ENCODE measurements at places on chromosomes 4 and X. TPM values are rescaled to one million over a fixed set of nuclear protein-coding genes. Genes with fewer than 3 reads are reported as not detected.

- no peak overlapping the region for H3K4me3 ChIP-seq
- no peaks in the 10 kb centered on the region for H3K4me1 ChIP-seq
- no peaks in the 10 kb centered on the region for H3K27me3 ChIP-seq
- no peak overlapping the region for H3K27ac ChIP-seq
- no peak for DNase-seq
Measured at GRCh38 chr4:24413311-24413784, 171.0 kb downstream of the DHX15 start.

- DNase-seq, result no peak
- H3K27ac ChIP-seq, result no peak overlapping the region
- H3K4me1 ChIP-seq, result no peaks in the 10 kb centered on the region
- no peak overlapping the region for H3K4me3 ChIP-seq
Measured at GRCh38 chrX:20531667-20532066, 265.0 kb upstream of the RPS6KA3 start.

GRCh38 chrX:154815274-154815818 is 10.1 kb upstream of the MPP1 start:
- no peaks in the 10 kb centered on the region for H3K36me3 ChIP-seq
- H3K4me3 ChIP-seq, result no peak overlapping the region
- no peak for DNase-seq
- no peaks in the 10 kb centered on the region for H3K27me3 ChIP-seq
- no peak overlapping the region for H3K27ac ChIP-seq
- no peaks in the 10 kb centered on the region for H3K4me1 ChIP-seq

DNA sequence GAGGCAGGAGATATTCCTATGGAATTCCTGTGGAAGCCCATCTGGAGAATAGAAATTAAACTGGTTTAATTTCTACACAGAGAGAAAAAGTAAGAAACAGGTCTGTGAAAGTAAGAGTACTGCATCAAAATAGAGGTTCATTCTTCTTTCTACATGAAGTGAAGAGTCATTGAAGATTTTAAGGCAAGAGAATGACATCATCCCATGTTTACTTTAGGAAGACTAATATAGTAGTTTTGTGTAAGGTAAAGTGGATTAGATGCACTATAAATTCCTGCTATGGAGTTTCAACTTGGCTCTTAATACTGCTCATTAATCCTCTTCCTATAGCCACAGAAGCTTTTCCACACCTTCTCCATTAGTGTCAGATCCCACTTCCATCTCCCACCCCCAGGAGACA is 47.6 kb downstream of the CNGA1 start:
- no peaks in the 10 kb centered on the region for H3K36me3 ChIP-seq
- no peak overlapping the region for H3K27ac ChIP-seq
- no peak overlapping the region for H3K4me3 ChIP-seq
- H3K27me3 ChIP-seq, result no peaks in the 10 kb centered on the region

- DNase-seq, result no peak
- no peaks in the 10 kb centered on the region for H3K27me3 ChIP-seq
- no peak overlapping the region for H3K27ac ChIP-seq
- H3K4me3 ChIP-seq, result no peak overlapping the region
- no peaks in the 10 kb centered on the region for H3K36me3 ChIP-seq
Measured at GRCh38 chr4:174404677-174405076, 117.6 kb downstream of the HPGD start.

- no peak overlapping the region for H3K4me3 ChIP-seq
- H3K4me1 ChIP-seq, result no peaks in the 10 kb centered on the region
- no peaks in the 10 kb centered on the region for H3K36me3 ChIP-seq
- no peak overlapping the region for H3K27ac ChIP-seq
- no peak for DNase-seq
Measured at GRCh38 chr4:95563638-95564337, 15.0 kb upstream of the UNC5C start.

GRCh38 chr4:174517502-174518445 is 4.5 kb downstream of the HPGD start:
- DNase-seq, result no peak
- no peaks in the 10 kb centered on the region for H3K36me3 ChIP-seq
- peaks cover 18% of the 10 kb centered on the region for H3K4me1 ChIP-seq
- no peaks in the 10 kb centered on the region for H3K27me3 ChIP-seq

DNA sequence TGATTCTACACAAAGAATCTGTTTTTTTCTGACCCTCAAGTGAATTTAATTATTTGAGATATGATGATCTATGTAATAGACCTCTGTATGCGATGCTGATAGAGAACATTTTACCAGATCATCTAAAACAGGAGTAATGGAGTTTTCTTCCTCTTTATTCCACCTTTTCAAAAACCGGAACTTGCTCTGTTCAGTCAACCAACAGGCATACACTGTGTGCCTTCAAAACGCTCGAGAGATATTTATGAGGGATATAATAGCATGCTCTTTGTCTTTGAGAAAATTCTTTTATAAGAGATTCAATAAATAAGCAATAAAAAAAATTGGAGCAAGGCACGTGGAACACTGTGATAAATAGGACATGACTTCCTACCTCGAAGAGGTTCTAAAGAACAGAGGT is 2.0 kb downstream of the NYX start:
- no peak for DNase-seq
- no peaks in the 10 kb centered on the region for H3K4me1 ChIP-seq
- no peaks in the 10 kb centered on the region for H3K27me3 ChIP-seq

DNA sequence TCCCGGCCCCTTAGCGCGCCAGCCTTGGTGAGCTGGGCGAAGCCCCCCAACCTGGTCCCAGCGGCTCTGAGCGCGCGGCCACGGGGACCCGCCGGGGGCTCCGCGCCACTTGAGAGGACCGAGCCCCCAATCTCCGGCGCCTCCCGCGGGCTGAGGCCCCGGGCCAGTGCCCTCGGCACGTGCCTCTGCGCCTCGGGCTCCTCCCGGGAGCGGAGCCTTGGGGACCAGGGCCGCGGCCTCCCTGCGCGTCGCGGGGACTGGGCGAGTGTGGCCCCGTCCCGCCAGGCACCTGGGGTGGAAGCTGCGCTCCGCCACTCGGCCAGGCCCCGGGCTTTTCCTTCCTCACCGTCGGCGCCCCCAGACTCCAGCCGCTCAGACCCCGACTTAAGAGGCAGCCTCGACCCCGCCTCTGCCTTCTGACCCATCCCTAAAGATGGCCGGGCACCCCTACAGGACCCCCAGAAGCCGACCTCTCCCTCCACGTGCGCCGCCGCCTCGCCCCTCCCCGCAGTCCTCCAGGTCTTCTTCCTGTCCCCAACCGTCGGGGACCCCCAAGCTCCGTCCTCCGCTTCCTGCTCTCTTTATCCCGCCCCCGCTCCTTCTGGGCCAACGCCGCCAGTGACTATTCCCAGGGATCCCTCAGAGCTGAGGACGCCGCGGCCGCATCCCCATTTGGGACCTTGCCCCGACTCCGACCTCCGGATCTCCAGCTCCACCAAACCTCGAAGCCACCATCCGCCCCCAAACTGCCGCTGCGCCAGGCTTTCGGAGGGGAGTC is 752 bp downstream of the ERAS start:
- no peak overlapping the region for H3K4me3 ChIP-seq
- H3K27ac ChIP-seq, result no peak overlapping the region
- peaks cover 15% of the 10 kb centered on the region for H3K36me3 ChIP-seq

Gene KLHL2
- 17.9 TPM for total RNA-seq

DNA sequence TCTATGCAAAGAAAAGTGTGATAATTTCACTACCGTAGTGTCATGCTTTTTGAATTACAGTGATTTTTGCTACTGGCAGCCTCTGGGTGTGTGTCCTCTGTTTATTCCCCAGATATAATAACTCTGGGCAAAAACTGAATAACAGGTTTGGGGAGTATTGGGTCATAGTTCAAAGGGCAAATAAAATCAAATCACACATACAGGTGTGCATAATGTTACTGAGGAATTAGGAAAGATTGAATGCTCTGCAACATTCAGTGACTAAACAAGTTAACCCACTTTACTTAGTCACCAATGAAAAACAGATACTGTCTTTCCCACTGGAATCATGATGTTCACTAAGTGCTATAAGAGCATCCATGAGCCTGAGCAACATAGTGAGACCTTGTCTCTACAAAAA is 224.3 kb downstream of the OPHN1 start:
- no peak overlapping the region for H3K27ac ChIP-seq
- no peak overlapping the region for H3K4me3 ChIP-seq
- no peaks in the 10 kb centered on the region for H3K27me3 ChIP-seq
- no peaks in the 10 kb centered on the region for H3K4me1 ChIP-seq
- H3K36me3 ChIP-seq, result no peaks in the 10 kb centered on the region

Gene PPP1R2C
- total RNA-seq, result not detected

DNA sequence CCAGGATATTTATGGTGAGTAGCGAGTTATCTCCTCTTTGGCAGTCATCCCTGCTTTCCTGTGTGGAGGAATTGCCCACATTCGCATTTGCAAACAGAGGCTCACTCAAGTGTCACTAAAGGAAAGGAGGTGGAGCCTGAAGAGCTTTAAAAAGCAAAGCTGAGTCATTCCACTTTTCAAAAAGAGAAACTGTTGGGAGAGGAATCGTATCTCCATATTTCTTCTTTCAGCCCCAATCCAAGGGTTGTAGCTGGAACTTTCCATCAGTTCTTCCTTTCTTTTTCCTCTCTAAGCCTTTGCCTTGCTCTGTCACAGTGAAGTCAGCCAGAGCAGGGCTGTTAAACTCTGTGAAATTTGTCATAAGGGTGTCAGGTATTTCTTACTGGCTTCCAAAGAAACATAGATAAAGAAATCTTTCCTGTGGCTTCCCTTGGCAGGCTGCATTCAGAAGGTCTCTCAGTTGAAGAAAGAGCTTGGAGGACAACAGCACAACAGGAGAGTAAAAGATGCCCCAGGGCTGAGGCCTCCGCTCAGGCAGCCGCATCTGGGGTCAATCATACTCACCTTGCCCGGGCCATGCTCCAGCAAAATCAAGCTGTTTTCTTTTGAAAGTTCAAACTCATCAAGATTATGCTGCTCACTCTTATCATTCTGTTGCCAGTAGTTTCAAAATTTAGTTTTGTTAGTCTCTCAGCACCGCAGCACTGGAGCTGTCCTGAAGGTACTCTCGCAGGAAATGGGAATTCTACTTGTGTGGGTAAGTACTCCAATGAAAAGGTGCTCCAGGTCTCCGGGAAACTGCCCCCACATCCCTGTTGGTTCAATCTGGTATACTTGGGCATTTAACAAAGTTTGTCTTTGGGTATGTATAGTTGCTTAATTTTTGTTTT is at the start of gene EGF:
TSS of gene EGF (plus strand) at position 178 of the 890 bp plus-strand sequence. CDS start at position 631, 453 bp downstream.
- H3K4me3 ChIP-seq, result no peak within 1 kb of the TSS
- no peaks in the 10 kb centered on the region for H3K27me3 ChIP-seq
- no peaks in the 10 kb centered on the region for H3K36me3 ChIP-seq
- no peak within 1 kb of the TSS for H3K27ac ChIP-seq

DNA sequence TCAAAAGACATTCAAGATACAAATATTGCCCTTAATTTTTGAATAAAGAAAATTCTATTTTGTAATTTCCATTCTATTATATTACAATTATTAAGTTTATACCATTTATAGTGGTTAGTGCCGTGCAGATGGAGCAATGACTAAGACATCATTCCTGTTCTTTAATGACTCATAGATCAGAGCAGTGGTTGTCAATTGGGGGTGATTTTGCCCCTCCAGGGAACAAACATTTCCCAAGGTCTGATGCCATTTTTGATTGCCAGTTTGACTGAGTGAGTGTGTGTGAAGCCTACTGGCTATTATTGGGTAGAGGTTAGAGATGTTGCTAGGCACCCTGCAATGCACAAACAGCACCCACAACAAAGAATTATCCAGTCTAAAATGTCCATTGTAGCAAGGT is 97.9 kb upstream of the DDIT4L start:
- no peak for DNase-seq
- no peak overlapping the region for H3K27ac ChIP-seq
- no peaks in the 10 kb centered on the region for H3K27me3 ChIP-seq

Gene CASP3
- 9.4 TPM for total RNA-seq

- no peaks in the 10 kb centered on the region for H3K36me3 ChIP-seq
- H3K27ac ChIP-seq, result no peak overlapping the region
- no peak for DNase-seq
Measured at GRCh38 chr4:89598602-89599001, 238.4 kb downstream of the SNCA start.

DNA sequence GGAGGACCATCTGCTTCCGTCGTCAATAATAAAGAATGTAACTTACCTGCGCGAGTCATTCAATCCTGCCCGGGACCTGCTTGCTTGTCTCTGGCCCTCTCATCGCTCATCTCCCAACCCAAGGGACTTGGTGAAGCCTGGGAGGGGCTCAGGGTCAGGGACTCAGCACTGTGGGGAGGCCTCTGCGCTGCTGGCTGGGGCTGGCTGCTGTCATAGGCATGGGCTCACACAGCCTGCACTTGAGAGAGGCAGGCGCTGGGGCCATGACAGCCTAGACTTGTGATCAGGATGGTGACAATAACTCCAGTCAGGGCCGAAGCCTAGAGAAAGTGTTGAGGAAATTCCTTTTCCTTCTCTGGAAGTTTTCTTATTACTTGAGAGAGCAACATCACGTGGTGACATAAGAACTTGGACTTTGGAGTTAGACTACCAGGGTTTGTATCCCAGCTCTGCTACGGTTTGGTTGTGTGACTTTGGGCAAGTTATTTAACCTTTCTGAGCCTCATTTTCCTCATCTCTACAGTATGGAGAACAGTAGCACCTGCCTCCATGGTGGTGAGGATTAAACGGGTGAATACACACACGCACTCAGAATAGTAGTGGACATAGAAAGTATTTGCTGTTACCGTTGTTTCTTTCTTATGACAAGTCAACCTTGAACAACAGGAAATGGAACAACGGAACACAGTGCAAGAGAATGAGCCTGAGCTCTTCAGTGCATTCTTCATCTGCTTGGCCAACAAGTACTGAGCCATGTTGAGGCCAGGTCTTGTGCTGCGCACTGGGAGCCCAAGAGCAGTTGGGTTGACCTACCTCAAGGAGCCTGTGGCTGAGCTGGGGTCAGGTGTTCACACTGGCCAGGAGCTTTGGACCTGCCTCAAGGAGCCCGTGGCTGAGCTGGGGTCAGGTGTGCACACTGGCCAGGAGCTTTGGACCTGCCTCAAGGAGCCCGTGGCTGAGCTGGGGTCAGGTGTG is 60.5 kb downstream of the TBC1D14 start:
- H3K36me3 ChIP-seq, result no peaks in the 10 kb centered on the region
- no peak for DNase-seq
- H3K27ac ChIP-seq, result no peak overlapping the region
- H3K4me3 ChIP-seq, result no peak overlapping the region
- H3K27me3 ChIP-seq, result no peaks in the 10 kb centered on the region

Gene SLC9B2
- total RNA-seq, result 19.9 TPM

DNA sequence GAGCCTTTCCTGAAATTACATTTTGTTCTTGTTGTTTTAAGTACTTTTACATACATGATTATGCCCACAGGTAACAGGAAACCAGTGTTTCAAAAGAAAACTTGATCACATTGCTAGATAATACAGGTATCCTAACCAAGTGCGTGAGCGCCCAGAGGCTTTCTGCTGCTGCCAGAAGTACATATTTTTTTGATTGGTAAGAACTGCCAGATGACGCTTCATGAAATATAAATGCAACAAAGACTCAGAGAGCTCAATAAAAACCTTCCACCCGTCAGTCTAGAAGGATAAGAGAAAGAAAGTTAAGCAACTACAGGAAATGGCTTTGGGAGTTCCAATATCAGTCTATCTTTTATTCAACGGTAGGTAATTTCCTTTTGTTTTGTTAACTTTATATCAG is at the start of gene EPGN:
TSS of gene EPGN (plus strand) at position 256 of the 400 bp plus-strand sequence. CDS start at position 320, 64 bp downstream.
- H3K4me1 ChIP-seq, result no peaks in the 10 kb centered on the region
- DNase-seq, result no peak
- H3K27ac ChIP-seq, result no peak within 1 kb of the TSS
- no peaks in the 10 kb centered on the region for H3K27me3 ChIP-seq
- no peaks in the 10 kb centered on the region for H3K36me3 ChIP-seq

Data from sigmoid colon (tissue), 7 donors.